ENCODE measurements at places on chromosomes 4 and X. TPM values are rescaled to one million over a fixed set of nuclear protein-coding genes. Genes with fewer than 3 reads are reported as not detected.

Gene YIPF7
- 0.50 TPM for total RNA-seq

Gene VEGFC
- not detected for total RNA-seq

GRCh38 chr4:10095296-10095991, 21.2 kb downstream of the WDR1 start:
- peak; percentile 52 for DNase-seq

DNA sequence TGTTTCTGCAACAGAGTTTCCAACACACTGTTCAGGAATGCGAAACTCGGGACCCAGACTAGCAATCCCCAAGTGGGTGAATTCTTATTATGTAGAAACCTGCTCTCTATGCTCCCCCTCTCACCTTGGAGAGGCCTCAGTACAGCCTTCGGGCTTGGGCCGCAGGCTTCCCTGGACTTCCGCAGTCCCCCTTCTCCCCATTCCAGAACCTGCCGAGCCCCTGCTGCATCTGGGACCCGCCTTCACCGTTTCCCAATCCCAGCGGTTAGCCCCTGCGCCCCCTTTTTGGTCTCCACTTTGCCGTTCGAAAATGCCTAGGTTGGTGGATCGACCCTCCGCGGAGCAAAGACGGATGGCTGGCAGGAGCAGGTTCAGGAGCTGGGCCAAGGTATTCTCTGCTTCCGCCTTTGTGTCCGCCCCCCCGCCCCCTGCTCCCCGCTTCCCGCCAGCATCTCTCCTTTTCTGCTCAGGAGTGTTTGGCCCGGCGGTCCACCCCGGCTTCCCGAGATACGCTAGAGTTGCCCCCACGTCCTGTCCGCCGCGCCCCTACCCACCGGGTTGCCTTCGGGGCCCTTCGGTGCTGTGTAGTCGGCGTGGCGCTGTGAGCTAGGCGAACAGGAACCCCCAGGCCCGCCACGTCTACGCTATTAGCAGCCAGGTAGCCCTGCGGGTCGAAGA, 11.5 kb downstream of the HAND2 start:
- no peak for DNase-seq

DNA sequence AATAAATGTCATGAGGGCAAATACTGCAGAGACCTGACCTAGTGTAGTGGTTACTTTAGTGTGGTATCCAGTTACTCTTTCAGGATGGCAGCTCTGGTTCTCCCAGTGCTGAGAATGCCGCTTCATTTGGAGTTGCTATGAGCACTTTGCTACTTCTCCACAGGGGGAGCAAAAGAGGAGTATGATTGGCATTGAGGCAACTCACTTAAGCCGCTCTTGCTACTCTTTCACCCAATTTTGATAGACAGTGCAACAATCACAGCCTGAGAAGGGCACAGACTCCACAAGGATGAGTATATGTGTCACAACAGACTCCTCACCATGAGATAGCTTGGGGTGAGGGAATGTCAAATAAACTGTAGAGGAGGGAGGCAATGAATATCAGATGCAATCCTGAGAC, 81.2 kb downstream of the NPY1R start:
- no peak for DNase-seq

GRCh38 chrX:129786210-129786651, 6.5 kb downstream of the SASH3 start:
- no peak for DNase-seq

DNA sequence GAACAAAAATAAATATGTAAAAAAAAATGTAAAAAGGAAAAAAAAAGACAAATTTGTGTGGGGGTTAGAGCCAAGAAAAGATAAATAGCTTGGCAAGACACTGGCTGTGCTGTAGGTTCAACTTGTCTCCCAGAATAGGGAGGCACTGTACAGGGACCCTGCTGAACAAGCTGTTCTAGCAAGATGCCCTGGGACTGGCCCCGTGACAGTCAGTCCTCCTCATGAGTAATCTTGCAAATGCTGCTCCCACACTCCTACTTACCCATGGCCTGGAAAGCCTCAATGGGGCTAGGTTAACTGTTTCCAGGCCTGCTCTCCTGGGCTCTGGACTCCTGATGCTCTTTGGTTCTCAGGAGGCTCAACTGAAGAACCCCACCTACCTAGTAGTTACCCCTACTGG, 106.8 kb downstream of the ATG4A start:
- DNase-seq: no peak
